ENCODE measurements at places on chromosomes 11 and 22. TPM values are rescaled to one million over a fixed set of nuclear protein-coding genes. Genes with fewer than 3 reads are reported as not detected.

KMT2A gene
- total RNA-seq = 92.8 TPM

YPEL4 gene
- total RNA-seq = 0.86 TPM

ETS1 gene
- 608 TPM for total RNA-seq

CREB3L1 gene
- not detected for total RNA-seq

KLHDC7B gene
- 6.4 TPM for total RNA-seq

OR52H1 gene
- not detected for total RNA-seq

SLC16A8 gene
- not detected for total RNA-seq

TENM4 gene
- total RNA-seq = not detected

DDI1 gene
- total RNA-seq = not detected

FSHB gene
- not detected for total RNA-seq

SEPTIN5 gene
- total RNA-seq = not detected

NNMT gene
- not detected for total RNA-seq

CASP5 gene
- total RNA-seq = not detected

MS4A3 gene
- total RNA-seq = not detected

CRYBB1 gene
- total RNA-seq = not detected

DDIAS gene
- total RNA-seq = 10.1 TPM

DCDC1 gene
- total RNA-seq = not detected

KCNJ1 gene
- not detected for total RNA-seq

HSPB2 gene
- not detected for total RNA-seq

MIAT gene
- total RNA-seq = 72.7 TPM

OR52K1 gene
- total RNA-seq = not detected

SCGB2A2 gene
- not detected for total RNA-seq

All from activated naive CD4-positive, alpha-beta T cell treated with anti-CD3 and anti-CD28 coated beads, Interleukin-2, amount 10 ng/mL, durations not matched to agents 5 hours and 36 hours (primary cell).